ENCODE measurements at places on chromosomes 16 and 17.

GRCh38 chr16:9840761-9841665 is 341.2 kb downstream of the GRIN2A start:
- DNase-seq = no peak

GRCh38 chr16:85093705-85094104 is 18.6 kb downstream of the CIBAR2 start:
- no peak for DNase-seq

DNA sequence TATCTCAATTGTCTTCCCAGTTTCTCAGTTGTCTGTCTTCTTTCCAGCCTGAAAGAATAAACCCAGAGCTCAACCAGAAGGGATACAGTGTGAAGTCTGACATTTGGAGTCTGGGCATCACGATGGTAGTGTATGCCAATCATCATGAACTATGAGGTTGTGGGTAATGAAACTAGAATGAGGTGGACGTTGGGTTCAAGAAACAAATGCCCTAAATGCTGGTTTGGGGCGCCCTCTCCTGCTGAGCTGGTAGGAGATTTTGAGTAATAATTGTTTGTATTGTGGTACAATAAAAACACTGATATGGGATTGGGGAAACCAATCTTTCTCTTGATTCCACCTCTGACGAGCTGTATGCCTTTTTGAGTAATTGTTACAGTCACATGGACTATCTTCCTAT is 110.4 kb downstream of the MAP2K6 start:
- DNase-seq = no peak

- DNase-seq = no peak
Measured at GRCh38 chr17:75897160-75898019, 639 bp upstream of the TRIM65 start.

GRCh38 chr16:17887963-17888362 is 417.2 kb upstream of the XYLT1 start:
- DNase-seq = no peak

DNA sequence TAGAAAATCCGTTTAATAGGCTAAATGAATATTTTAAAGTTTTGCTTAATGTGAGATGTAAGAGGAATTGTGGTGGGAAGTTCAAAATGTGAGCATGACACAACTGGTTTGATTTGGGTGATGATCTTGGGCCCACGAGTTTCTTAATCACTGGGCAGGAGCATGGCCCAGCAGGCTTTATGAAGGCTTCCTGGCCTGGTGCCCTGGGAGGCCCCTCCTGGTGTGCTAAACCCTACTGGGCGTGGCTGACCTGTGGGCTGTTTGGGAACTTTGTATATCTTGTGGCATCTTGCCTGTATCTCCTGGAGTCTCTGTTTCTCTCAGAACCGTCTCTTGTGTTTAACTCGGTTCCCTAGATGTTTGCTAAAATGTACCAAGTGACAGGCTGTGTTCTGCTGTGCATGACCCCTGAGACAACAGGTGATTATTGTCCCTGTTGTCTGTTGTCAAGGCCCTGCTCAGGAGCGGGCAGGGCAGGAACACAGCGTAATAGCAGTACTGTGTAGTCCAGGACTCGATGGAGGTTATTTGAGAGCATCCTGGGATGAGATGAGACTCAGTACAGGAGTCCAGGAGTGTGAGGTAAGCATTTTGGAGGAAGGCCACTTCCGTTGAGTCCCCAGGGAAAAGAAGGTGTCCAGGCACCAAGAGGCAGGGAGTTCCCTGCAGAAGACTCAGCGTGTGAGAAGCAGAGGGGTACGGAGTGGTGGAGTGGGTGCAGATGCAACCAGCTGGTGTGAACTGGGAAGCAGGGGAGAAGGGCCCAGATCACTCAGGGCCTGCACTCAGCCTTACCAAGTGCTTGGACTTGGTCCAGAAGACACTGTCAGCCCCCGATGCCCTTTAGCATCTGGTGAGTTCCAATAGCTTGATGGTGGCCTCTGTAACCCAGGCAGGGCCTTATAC is 48.5 kb downstream of the B9D1 start:
- no peak for DNase-seq

DNA sequence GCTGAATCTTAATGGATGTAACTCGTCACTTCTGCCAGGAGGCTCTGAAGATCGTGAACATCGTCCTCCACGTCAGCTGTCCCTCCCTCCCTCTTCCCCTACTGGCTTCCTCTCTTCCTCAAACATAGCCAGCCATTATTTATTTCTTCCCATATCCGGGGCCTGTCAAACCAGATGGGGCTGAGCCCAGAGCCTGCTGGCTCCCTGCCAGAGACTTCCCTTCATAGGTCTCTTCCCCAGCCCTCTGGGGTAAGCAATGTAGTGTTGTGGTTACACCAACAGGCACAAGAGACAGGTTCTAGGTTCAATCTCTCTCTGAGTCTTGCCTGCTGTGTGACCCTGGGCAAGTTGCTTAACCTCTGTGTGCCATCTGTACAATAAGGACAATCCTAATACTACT is 40.1 kb upstream of the ZFP90 start:
- no peak for DNase-seq

DNA sequence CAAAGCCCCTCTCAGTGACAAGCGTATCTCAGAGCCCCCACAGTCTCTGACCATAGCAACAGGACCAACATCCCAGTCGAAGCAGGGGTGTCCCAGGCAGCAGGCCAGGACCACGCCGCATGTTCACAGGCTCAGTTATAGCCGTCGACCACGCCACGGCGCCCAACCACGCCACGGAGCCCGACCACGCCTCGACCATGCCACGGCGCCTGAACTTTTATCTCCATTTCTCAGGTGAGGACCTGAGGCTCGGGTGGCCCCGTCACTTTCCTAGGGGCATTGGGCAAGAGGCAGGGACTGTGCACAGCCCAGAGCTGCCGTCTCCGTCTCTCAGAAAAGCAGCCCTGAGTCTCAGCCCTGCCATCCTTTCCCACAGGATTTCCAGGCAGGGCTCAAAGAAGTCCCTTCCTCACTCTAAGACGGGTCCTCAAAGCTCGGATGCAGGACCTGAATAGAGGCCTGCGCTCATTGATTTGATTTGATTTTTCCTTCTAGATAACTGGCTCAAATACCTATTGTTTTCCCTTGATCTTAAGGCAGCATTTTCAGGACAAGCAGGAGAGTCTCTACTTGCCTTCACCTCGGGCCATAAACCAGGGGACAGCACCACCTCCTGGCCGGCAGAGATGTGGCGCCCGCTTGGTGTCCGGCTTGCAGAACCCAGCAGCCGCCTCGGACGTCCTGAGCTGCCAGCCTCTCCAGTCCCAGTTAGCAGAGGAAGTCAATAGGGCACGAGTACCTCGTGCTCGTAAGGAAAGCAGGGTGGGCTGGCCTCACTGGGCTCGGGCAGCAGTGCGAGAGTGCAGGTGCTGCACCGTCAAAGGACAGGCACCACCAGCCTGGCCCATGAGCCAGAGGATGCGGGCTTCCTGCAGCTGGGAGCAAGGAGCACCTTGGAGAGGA is 38.8 kb downstream of the C16orf95 start:
- DNase-seq = peak; percentile 7

GRCh38 chr17:63001689-63002394 is 35.8 kb downstream of the TANC2 start:
- no peak for DNase-seq

- no peak for DNase-seq
Measured at GRCh38 chr16:20504418-20504817, 53.1 kb downstream of the ACSM2A start.

DNA sequence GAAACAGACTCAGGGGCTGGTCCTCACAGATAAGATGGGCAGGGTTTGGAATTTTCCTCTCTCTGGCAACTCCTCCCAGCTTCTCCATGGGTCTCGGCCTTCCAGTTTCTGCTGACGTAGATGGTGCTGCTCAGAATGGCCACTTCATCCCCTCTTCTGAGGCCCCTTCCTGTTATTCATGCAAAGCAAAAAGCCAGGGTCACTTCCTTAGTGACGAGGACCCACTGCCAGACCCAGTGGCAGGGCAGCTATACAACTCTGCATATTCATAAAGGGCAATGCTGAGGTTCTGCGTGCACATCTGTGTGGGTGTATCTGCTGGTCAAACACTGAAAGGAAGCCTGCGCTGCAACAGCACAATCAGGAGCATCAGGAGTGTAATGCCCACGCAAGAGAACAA is 108.8 kb downstream of the WSCD1 start:
- DNase-seq = no peak
